Activated effector memory CD4-positive, alpha-beta T cell treated with anti-CD3 and anti-CD28 coated beads, Interleukin-2, amount 50 U/mL, for 16 hours (primary cell): ENCODE measurements at places on chromosomes 11 and 22.

- no peak for DNase-seq
Observed at GRCh38 chr22:48575618-48576332, 1251.9 kb downstream of the BRD1 start.

GRCh38 chr11:28104984-28105383 lies 3.0 kb downstream of the KIF18A start:
- no peak for DNase-seq

- no peak for DNase-seq
Observed at GRCh38 chr11:74970852-74971395, 17.8 kb upstream of the NEU3 start.

GRCh38 chr11:35009191-35009943 lies 92.9 kb downstream of the PDHX start:
- no peak for DNase-seq

GRCh38 chr11:35288817-35289541 lies 130.4 kb downstream of the SLC1A2 start:
- DNase-seq = no peak
